ENCODE measurements at places on chromosomes 4 and X. TPM values are rescaled to one million over a fixed set of nuclear protein-coding genes. Genes with fewer than 3 reads are reported as not detected.

DNA sequence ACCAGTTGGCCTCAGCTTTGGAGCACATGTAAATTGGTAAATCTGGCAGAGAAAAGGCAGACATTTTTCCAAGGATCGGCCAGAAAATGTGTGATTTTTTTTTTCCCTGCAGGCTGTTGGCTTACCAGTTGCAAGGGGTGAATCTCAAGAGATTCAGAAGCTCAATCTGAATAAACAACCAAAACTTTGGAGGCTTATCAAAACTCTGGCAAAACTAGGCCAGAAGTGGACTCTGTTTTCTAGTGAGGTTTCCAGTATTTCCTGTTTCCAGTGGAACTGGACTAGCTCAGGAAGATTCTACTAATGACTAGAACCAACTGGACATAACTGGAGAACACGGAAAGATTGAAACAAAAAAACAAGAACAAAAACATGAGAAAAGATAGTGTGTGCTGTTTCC lies 191.3 kb downstream of the SMIM20 start:
- DNase-seq: no peak

GRCh38 chrX:103467887-103468286 lies 51.4 kb downstream of the RAB40A start:
- DNase-seq: no peak

- DNase-seq: no peak
These were observed 37.8 kb downstream of the NAP1L5 start for GRCh38 chr4:88659890-88660208.

DNA sequence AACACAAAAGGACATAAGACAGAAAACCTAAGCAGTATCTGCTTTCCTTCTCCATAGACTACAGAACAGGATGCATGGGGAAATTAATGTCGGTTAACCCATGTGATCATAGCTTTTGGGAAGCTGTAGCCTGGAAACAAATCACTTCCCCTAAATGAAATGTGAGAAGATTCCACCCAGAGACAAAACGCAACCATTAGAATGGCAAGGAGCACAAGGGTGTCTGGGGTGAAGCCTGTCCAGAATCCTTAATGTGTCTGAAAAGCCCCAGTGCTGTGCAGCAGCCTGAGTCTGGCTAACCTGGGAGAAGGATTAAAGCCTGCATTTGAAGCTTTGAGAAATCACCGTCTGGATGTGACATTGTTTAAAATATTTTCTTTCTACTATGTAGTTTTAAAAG lies 213.3 kb downstream of the ANKRD50 start:
- DNase-seq: no peak

- no peak for DNase-seq
These were observed 25.6 kb downstream of the ELF4 start for GRCh38 chrX:130084631-130085237.

DNA sequence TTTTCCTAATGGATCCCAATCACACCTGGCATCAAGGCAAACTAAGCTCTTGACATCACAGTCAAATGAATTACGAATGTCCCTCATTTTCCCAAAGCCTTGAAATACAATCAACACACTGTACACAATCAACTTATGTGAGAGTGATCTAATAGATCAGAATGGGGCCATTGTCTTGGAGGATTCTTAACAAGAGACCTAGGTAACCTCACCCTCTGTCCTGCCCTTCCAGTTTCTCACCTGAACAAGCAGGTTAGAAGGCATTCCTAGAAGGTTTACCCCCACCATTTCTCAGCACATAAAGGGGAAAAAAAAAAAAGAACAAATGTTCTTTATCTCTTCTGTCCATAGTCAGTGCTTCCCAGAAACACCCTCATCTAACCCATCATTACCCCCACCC lies 6.3 kb downstream of the SLC39A8 start:
- DNase-seq: no peak

DNA sequence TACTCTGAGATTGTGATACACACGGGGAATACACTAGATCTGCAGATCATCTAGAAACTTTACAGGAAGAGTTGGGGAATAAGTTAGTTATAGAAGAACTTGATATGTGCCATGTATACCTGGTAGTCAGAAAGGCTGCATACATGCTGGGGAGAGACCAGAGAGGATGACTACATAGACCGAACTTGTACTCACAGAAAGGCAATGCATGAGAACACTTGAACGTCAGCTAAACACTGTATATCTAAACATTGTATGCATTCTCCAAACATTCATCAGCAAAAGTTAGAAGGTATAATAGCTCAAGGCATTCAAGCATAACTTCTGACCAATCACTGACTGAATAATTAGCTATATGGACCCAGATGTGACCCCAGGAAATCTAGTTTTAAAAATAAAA lies 78.0 kb upstream of the PDHA2 start:
- DNase-seq: no peak

- DNase-seq: no peak
These were observed 8.3 kb downstream of the GPRIN3 start for GRCh38 chr4:89299153-89299791.

DNA sequence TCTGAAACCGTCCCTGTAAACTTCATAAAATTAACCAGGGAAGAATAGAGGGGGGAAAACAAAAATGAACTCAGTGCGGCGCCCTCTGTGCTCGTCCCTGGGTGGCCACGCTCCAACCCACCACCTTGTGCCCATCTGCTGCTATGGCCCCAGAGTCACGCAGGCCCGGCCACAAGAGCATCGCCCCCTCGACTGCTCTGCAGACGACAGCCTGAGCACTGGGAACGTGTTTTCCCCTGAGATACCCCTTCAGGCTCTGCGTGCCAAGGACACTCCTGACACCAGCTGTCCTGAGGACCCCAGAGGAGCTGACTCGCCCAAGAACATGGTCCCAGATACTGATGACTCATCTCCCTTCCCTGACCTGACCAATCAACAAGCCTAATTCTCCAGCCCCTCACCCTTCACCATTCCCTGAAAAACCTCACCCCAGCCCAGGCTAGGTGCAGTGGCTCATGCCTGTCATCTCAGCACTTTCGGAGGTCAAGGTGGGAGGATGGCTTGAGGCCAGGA lies 64.1 kb upstream of the GPR78 start:
- DNase-seq: no peak

- DNase-seq: no peak
These were observed 254.6 kb upstream of the KCNIP4 start for GRCh38 chr4:22202975-22203710.

GRCh38 chr4:105909787-105910281 lies 14.6 kb downstream of the NPNT start:
- DNase-seq: no peak

DNA sequence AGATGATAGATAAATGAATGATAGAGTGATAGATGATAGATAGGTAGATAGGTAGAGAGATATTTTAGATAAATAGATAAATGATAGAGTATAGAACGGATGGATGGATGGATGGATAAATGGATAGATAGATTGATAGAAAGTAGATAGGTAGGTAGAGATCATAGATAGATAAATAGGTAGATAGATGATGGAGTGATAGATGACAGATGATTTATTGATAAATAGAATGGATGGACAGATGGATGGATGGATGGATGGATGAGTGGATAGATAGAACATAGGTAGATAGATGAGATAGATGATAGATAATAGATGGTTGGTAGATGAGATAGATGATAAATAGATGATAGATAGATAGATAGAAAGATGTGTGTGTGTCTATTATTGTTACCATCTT lies 49.5 kb downstream of the ARSD start:
- DNase-seq: no peak

DNA sequence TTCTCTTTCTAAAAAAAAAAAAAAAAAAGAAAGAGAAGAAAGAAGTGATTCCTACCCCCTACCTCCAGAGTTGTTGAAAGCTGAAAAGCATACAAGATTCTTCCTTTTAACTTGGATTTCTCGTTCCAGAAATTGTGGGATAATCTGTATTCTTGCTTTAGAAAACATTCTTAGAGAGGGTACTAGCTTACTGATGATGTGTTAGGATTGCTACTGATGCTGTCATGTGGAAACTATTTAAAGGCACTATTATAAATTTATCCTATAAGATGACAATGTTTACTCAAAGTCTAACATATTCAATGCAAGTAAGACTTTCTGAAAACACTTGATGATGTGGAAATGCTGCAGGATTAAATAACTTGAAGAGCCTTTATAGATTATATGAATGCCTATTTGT lies 204.0 kb upstream of the PUDP start:
- DNase-seq: no peak

DNA sequence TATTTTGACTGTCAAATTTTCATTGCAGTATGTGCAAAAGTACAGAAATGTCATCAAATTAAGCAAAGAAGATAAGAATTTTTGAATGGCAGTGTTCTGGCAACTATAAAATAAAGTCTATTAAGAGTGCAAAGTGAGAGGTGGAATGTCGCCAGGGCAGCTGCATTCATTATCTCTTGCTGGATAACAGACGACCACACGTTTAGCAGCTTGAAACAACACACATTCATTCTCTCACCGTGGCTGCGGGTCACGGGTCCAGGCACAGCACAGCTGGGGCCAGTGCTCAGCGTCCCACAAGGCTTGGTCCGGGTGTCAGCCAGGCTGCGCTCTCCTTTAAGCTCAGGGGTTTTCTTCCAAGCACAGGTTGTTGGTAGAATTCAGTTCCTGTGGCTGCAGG lies 113.9 kb downstream of the GPR143 start:
- no peak for DNase-seq

DNA sequence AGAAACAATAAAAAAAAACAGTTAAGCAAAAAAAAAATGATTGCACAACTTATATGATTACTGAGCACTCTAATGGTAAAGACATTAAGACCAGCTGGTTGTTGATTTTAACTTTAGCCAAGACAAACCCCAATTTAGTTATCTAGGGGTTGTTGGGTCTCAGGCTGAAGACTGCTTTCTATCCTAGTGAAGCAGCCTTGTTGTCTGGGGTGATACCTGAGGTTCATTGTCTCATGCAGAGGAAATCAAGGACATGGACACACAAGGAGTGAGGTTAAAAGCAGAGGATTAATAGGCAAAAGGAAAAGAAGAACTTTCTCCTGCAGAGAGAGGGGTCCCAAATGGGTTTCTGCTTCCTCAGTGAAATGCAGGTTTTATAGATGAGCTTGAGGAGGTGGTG lies 40.0 kb upstream of the CYP2U1 start:
- DNase-seq: no peak

DNA sequence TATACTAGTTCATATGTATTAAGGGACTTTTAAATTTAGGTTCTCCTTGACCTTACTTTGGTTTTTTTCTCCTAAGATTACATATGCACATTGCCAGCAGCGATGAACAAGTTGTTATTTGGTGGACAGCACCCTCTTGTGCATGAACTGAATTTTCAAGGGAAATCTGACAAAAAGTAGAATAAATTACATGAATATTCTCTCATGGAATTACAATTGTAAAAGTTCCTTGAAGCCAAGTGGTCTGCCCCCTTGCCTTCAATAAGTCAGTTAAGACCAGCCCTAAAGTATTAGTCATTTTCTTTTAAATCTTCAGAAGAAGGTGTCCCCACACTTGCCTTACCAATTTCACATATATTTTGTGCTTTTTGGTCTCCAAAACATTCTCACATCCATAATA lies 30.7 kb upstream of the SMARCA5 start:
- no peak for DNase-seq

DNA sequence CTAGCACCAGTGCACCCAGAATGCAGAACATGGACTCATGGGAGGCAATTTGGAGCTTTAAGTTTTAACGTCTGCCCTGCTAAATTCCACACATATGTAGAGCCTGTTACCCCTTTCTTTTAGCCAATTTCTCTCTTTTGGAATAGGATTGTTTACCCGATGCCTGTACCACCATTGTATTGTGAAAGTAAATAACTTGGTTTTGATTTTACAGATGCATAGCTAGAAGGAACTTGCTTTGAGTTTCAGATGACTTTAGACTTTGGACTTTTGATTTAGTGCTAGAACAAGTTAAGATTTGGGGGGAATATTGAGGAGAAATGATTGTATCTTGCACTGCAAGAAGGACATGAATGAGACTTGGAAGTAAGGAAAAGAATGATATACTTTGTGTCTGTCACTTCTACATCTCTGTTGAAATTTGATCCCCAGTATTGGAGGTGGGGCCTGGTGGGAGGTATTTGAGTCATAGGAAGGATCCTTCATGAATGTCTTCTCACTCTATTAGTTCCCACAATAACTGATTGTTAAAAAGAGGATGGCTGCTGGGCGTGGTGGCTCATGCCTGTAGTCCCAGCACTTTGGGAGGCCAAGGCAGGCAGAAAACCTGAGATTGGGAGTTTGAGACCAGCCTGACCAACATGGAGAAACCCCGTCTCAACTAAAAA lies 794.8 kb upstream of the LCORL start:
- no peak for DNase-seq

- DNase-seq: no peak
These were observed 118.5 kb downstream of the WDFY3 start for GRCh38 chr4:84847978-84848377.

DNA sequence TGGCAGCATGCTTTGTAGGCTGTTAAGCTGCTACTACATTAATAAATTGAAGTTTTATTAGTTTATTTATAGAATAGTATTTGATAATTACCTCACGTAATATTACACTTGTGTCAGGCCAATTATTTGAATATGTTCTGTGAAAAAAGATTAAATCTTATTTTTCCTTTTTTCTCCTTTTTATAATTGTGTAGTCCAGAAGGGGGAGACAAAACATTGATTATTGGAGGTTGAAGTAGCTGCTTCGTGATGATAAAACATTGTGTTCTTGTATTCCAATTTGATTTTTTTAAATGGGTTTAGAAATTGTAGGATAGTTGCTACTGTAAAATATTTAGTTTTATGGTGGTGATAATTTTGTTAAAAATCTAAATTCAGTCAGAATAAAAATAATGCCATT lies 85.7 kb downstream of the DIAPH2 start:
- no peak for DNase-seq

DNA sequence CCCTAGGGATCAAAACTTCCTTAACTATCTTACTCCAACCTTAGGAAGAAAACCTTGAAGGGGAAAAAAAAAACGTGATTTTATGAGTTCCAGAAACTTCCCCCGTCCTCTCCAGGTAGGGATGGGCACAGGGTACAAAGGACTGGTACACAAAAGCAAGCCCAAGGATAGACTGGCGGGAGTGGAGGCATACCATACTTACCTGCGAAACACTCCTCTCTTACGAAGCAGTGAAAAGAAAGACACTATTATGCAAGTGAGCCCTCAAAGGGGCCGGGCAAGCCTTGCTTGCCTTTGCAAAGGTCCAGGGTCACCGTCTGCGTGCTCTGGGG lies 651 bp downstream of the TSPAN6 start:
- DNase-seq: no peak

GRCh38 chrX:30905321-30905720 lies 16.3 kb upstream of the TAB3 start:
- DNase-seq: no peak

DNA sequence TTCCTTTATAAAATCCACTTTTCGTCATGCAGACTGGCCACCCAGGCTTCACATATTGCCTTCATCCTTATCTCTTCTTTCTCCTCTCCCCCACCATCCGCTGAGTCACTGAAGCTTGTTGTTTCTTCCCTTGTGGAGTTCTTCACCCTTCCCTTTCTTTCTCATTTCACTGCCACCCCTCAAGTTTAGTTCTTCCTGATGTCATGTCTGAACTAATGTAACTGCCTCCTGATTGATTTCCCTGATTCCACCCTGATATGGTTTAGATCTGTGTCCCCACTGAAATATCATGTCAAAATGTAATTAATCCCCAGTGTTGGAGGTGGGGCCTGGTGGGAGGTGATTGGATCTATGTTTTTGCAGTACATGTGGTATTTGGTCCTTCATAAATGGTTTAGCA lies 151.4 kb downstream of the CPEB2 start:
- no peak for DNase-seq

The CXCL10 gene
- 7.0 TPM for total RNA-seq

The NOX1 gene
- not detected for total RNA-seq

The MAMLD1 gene
- 3.5 TPM for total RNA-seq

The MGAT4D gene
- total RNA-seq: not detected

The SLC6A14 gene
- total RNA-seq: not detected

The RBBP7 gene
- total RNA-seq: 31.4 TPM

The MAOB gene
- total RNA-seq: 70.0 TPM

The NPFFR2 gene
- total RNA-seq: not detected

The SLC9A7 gene
- total RNA-seq: 6.3 TPM

The SORCS2 gene
- 0.18 TPM for total RNA-seq

Data from right lobe of liver (tissue), 6 donors.